ENCODE measurements at places on chromosomes 7 and 10. TPM values are rescaled to one million over a fixed set of nuclear protein-coding genes. Genes with fewer than 3 reads are reported as not detected.

C10orf105 gene
- not detected for total RNA-seq

ACTR3C gene
- 2.6 TPM for total RNA-seq

ASB10 gene
- total RNA-seq = not detected

ECD gene
- 36.1 TPM for total RNA-seq

SLC13A4 gene
- not detected for total RNA-seq

SPAM1 gene
- total RNA-seq = not detected

TCERG1L gene
- total RNA-seq = not detected

SLIT1 gene
- total RNA-seq = not detected

ENKUR gene
- total RNA-seq = 0.73 TPM

ADIRF gene
- total RNA-seq = 312 TPM

DNA sequence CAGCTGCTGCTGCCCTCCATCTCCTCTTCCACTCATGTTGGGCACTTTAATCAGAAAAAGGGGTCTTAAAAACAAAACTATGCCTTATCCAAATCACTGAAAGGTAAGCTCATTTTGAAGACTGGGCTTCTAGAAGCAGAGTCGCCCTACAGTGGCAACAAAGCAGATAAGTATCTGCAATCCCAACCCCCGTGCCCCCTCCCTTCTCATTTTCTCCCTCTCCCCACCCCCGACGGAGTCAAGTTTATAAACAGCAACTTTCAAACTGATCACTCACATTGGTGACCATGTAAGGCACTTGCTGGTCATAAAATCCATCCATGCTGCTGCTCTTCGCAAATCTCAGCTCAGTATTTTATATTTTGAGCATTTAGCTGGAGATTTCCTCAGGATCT lies 738 bp downstream of the ETV1 start:
- DNase-seq = no peak

DNA sequence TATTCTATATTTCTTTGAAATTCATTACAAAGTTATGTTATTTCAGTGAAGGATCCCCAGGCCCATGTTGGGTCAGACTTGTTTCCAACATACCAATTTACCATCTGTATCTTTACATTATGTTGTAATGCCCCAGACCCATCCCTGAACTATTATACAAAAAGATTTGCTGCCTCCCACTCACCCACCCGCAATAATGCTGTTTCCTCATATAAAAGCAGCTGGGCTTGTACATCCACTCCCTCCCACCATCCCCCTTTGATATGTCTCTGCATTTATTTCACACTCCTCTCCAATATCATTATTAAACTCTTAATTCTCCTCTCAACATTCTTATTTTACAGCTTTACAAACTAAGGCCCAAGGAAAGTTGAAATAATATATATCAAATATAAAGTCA lies 153.7 kb downstream of the DOCK4 start:
- no peak for DNase-seq

- DNase-seq = no peak
These were observed 99.0 kb upstream of the PODXL start for GRCh38 chr7:131655447-131655846.

GRCh38 chr10:99943908-99944307 lies 65.8 kb downstream of the DNMBP start:
- DNase-seq = no peak

GRCh38 chr7:901388-902154 lies 25.2 kb downstream of the GET4 start:
- peak; percentile 43 for DNase-seq

GRCh38 chr10:34168439-34168838 lies 646.7 kb downstream of the PARD3 start:
- no peak for DNase-seq

DNA sequence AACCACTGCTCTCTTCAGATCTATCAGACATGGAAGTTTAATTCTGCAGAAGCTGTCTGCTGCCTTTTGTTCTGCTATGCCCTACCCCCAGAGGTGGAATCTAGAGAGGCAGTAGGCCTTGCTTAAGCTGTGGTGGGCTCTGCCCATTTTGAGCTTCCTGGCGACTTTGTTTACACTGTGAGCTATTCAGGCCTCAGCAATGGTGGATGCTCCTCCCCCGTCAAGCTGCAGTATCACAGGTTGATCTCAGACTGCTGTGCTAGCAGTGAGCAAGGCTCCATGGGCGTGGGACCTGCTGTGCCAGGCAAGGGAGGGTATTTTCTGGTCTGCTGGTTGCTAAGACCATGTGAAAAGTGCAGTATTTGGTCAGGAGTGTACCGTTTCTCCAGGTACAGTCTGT lies 45.1 kb upstream of the CDK14 start:
- DNase-seq = no peak

DNA sequence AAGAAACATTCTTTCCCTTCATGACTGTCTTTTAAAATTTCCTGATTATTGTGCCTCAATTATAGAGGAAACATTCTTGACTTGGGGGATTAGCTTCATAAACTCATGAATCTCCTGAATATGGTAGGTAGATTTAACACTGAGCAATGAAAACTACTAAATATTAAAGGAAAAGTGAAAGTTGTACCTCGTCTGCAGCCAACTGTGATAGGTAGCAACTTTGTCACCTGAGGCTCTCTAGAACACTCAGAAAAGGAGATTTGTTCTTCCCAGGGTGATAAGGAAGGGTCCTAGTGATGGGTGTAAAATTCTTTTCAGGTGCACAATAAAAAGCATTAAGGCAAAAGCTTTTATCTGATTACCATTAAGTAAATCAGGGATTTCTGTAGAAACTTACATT lies 78.1 kb downstream of the AHR start:
- no peak for DNase-seq

DNA sequence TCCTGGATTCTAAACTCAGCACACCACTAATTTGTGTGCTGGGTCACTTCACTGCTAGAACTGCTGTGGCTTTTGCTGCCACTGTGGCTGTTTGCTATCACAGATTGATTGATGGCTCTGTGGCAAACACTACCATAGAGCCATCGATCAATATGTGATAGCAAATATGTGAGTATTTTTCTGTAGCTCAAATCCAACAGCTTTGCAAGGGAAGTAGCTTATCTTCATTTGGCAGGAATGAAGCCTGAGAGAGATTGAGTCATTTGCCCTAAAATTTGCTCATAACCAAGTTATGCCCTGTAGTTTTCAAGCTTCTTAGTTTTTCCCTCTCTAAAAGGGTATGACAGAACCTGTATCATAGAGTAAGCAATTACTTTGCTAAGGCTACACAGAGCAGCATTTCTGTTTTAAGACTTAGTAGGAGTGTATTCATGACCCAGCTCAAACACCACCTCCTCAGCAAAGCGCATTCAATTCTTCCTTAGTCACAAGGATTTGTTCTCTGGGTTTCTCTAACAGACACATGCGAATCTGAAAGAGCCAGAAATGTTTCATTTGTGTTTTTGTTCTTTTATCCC lies 43.1 kb downstream of the MINPP1 start:
- DNase-seq = no peak

- DNase-seq = peak; percentile 44
These were observed 22.8 kb downstream of the CYP17A1 start for GRCh38 chr10:102814453-102814871.

- no peak for DNase-seq
These were observed 37.1 kb downstream of the MXI1 start for GRCh38 chr10:110244550-110244949.

DNA sequence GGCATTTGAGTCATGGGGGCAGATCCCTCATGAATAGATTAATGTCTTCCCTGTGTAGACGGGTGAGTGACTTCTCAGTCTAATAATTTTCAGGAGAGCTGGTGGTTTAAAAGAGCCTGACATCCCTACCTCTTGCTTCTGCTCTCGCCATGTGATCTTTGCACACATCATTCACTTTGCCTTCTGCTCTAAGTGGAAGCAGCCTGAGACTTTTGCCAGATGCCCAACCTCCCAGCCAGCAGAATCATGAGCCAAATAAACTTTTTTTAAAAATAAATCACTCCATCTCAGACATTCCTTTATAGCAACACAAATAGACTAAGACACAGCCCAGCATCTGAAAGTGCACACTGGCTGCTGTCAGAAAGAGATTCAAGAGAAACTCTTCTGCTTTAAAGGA lies 155.2 kb downstream of the ZNF365 start:
- DNase-seq = no peak

GRCh38 chr10:89466599-89467035 lies 52.2 kb downstream of the IFIT5 start:
- no peak for DNase-seq

GRCh38 chr7:98281757-98282606 lies 496 bp downstream of the BRI3 start:
- DNase-seq = peak; percentile 40

GRCh38 chr7:72754312-72754711 lies 73.7 kb downstream of the TYW1B start:
- DNase-seq = no peak

DNA sequence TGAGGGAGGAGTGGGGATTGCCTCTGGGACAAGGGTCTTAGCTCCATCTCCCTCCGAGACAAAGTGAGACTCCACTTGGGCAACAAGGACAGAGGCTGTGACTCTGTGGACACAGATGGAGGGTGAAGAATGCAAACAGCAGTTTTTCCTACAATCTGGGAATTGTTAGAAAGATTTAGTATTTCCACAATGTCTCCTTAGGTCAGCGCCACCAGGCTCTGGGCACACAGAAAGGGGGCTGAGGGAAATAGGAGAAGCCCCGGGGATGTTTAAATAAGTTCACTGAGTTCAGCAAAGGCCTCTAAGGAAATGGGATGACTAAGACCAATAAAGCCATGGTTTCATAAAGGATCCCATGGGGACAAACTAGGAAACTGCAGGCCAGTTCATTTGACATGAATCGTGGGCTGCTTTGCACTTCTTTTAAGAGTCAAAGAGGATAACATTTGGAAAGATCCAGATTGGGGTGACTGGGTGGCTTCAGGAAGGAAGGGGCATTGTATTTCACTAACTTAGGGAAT lies 219.8 kb upstream of the GLI3 start:
- no peak for DNase-seq

- no peak for DNase-seq
These were observed 11.5 kb downstream of the FOXL3 start for GRCh38 chr7:301291-302053.

GRCh38 chr7:9945857-9946256 lies 1027.8 kb upstream of the PHF14 start:
- no peak for DNase-seq

DNA sequence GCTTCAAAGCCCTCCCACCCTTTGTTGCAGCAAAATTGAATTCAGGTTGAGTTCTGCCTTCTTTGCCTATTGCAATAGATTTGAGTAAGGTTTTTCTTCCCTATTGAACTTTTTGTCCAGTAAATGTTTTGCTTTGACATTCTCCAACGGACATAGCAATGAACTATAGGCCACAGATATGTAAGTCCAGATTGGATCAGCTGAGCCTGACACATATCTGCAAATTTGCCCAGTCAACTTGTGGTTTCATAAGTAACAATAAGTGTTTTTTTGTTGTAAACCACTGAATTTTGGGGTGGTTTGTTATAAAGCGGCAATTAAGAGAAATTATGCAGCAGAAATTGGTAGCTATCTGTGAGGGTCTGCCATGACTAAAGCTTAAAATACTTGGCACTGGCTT lies 332.1 kb upstream of the SORCS1 start:
- DNase-seq = no peak

DNA sequence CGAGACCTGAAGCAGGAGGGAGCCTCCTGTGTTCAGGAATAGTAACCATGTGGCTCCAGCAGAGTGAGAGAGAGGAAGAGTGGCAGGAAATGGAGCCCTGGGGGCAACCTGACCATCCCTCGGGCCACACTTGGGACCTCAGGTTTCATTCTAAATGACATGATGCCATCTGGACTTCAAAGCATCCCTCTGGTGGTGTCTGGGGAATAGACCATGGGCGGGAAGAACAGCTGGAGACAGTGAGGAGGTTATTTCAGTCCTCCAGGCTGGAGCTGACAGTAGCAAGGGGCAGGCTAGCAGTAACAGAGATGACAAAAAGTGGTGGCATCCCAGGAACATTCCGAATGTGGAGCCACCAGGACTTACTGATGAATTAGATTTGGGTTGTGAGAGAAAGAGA lies 44.8 kb downstream of the AKR1B1 start:
- no peak for DNase-seq

DNA sequence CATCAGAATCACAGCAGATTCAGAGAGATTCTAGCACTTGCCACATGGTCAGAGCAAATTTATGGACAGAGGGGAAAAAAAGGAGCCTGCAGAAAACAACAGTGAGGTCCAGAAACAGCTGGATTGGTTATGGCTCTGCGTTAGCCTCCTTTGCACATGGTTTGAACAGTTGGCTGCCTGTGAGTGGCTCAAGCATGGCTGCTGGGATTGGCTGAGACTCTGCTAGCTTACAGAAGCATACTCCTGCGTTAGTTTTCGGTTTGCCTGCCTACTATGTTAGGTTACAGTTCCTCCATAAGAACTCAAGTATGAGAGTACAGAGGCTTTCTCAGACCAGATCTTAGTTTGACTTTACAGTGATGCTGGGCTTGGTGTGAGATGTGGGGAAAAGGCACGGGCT lies 80.7 kb upstream of the WDR11 start:
- no peak for DNase-seq

DNA sequence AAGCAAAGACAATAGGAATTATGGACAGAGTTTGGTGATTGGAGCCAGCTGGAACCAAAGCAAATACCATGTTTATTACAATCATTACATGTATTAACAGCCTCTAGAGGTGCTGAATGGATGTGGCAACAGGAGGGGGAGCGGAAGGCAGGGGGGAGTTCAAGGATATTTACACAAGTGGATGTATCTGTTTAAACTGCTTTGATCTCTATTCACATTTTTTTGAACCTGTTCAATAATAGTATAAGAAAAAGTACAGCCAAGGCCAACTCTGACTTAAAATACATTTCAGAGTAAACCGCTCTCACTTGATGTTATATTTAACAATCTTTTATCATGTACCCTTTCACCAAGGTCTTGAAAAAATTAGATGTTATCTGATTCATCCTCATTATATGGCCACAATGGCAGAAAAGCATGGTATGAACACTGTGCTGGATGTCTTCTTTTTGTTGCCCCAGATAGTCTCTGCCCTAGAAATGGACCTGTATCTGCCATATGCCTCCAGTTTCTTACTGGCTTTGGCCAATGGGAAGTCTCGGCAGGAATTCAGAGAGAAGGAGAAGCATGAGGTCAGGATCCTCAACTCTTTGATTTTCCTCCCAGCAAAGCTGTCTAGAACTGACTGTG lies 88.2 kb upstream of the FAM133B start:
- DNase-seq = no peak

- DNase-seq = peak; percentile 30
These were observed 173.3 kb downstream of the SLC16A9 start for GRCh38 chr10:59536167-59537014.

- DNase-seq = no peak
These were observed 230.5 kb upstream of the AUTS2 start for GRCh38 chr7:69367780-69368179.

GRCh38 chr10:92886334-92886961 lies 38.1 kb downstream of the EXOC6 start:
- no peak for DNase-seq

DNA sequence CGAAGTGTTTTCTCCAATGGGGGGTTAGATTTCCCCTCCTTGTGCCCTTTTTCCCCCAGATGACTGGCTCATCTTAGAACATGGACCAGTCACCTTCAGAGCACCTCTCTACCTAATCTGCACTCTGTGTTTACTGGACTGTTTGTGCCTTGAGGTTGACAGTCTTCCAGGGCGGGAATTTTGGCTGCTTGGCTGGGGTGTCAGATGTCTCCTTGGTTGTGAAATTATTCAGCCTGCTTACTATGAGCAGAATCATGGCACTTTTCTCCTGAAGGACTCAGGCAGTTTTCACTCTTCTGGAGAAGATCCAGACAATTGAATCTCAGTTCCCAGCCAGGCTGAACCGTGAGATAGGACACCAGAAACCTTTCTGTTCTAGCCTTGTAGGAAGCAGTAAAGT lies 60.3 kb upstream of the NFKB2 start:
- DNase-seq = peak; percentile 25
